ENCODE measurements at places on chromosomes 4 and X. TPM values are rescaled to one million over a fixed set of nuclear protein-coding genes. Genes with fewer than 3 reads are reported as not detected.

PABPC5 gene
- 9.3 TPM for polyA plus RNA-seq

DNA sequence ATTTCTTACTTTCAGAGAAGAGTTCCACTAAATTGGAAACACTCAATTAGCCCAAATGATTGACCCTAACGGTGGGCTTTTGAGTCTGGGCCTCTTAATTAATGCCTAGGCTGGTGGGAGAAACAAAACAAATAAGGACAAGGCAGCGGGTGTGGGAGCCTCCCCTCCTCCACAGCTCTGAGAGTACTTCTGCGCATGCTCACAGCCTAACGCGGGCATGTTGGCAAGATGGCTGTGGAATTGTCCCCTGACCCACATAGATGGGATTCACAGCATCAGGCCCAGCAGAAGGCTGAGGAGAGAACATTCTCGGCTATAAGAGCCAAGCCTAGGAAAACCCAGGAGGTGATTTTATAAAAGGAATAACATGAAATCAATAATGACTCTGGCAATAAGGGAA lies 230.1 kb downstream of the HS6ST2 start:
- DNase-seq = no peak

DNA sequence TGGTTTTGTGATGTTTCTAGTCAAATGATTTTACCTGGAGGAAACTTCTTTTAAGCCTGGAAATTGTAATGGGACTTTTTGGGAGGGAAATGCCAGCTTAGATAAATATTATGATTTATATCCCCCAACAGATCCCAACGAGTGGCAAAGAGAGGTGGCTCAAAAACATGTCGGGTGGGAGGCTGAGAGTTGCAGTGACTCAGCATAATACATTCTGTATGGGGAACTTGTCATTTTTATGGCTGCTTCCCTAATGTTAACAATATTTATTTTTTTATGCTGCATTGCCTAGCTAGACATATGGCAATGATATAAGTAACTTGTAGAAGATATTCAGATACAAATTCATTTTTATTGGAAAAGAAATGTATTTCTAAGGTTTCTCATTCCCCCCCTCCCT lies 219.0 kb downstream of the ARHGAP10 start:
- no peak for DNase-seq

- DNase-seq = no peak
Observed at GRCh38 chr4:16006771-16007446, 43.9 kb upstream of the FGFBP2 start.

USO1 gene
- polyA plus RNA-seq = 93.8 TPM

DNA sequence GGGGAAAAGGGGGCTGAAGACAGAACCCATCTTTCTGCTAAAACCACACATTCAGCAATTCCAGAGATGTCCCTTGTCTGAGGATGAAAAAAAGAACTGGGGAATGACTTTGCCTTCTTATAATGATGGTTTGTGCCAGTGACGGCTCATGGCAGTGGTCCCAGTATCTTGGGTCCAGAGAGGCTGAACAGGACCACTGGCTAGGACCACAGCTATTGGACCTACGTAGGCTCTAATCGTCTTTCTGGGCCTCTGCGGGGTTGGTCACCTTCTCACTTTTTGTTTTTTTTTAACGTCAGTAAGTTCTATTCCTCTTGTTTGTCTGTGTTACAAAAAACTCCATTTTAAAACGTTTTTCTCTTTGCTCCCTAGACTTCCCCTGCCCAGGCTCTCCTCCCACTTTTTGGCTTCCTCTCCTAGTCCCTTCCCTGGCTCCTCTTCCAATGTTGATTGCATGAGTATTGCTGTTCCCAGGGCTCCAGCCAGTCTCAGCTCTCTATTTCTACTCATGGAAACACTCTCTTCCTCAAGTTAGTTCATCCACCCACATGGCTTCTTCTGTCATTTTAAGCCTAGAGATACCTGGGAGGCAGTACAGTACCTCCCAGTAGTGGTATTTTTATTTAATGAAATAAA lies 52.6 kb upstream of the STX18 start:
- DNase-seq = no peak

DNA sequence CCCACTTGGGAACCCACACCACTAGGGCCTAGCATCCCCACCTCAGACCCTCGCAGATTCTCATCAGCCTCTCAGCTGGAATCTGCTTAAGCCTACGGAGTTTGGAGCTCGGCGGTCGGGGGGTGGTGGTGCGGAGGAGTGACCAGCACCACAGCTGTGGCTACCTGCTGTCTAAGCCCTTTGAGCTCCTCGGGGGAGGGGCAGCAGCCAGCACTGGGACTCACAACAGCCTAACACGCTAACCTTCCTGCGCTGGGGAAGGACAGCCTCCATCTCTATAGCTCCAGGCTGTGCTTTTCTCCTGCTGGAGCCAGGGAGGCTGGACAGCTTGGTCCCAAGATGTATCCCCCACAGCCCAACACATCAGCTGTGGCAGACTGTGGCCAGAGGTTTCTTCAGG lies 281.5 kb downstream of the USP46 start:
- no peak for DNase-seq

DNA sequence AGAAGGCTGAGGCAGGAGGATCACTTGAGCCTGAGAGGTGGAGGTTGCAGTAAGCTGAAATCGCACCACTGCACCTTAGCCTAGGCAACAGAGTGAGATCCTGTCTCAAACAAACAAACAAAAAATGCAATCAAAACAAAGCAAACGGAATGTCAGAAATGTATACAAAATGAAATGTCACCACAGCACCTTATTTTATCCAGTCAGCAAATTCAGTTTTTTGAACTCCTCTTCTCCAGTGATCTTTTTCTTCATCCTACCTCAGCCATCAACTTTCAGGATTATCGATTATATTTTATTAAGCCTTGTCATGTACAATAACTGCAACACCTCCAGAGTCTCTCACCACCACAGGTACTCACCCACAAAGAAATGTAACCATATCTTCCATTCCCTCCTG lies 31.1 kb upstream of the HPGDS start:
- DNase-seq = no peak

- no peak for DNase-seq
Observed at GRCh38 chr4:38865445-38865844, 2.2 kb upstream of the FAM114A1 start.

DNA sequence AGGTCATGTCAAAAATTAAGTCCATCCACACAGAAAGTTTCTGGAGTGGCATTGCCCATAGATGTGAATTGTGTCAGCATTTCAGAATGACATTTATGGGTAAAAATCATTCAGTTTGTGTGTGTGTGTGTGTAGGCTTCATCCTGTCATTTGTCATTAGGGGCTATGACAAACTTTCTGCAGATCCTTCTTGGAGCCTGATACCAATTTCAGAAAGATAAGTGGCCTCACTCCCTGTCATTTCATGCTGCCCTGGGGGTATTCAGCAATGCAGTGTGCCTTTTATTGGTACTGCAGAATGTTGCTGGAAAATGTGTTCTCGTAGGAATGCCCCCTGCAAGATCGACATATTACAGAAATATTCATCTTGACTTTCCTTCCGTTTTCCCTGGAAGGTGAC lies 659.7 kb downstream of the NLGN4X start:
- no peak for DNase-seq

DNA sequence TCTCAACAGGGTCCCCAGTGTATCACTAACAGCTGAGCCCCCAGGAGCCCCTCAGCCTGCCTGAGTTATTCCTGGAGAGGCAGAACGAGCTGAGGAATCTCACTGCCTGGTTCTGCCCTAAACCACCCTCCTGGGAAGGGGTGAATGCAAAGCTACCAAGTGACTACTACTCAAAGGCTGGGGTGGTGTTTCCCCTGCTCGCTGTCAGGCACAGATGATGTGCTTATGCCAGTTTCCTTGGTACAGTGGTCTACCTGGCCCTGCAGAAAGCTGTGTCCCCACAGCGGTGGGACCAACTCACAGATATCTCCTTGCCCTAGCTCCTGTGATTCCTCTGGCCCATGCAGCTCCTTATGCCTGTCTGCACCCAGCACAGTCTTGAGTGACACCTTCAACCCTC lies 35.4 kb upstream of the ASMTL start:
- DNase-seq = no peak

PPP2R2C gene
- polyA plus RNA-seq = 1.6 TPM

PAK3 gene
- polyA plus RNA-seq = 6.4 TPM

- no peak for DNase-seq
Observed at GRCh38 chr4:169948271-169948670, 77.9 kb downstream of the MFAP3L start.

- no peak for DNase-seq
Observed at GRCh38 chr4:6198278-6198677, 2.1 kb downstream of the JAKMIP1 start.

HGFAC gene
- 1.5 TPM for polyA plus RNA-seq

DNA sequence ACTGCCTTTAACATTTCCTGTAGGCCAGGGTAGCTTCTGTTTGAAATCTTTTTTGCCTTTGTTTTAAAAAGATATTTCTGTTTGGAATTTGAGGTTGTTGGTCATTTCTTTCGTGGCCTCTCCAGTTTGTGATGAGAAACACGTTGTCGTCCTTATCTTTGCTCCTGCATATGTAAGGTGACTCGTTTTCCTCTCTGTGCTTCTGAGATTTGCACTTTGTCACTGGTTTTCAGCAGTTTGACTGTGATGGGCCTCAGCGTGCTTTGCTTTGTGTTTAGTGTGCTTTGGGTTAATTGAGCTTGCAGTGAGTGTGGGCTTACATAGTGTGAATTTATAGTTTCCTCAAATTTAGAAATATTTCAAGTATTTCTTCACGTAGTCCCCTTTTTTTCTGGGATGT lies 81.5 kb downstream of the FAM193A start:
- DNase-seq = no peak

- DNase-seq = peak; percentile 24
Observed at GRCh38 chr4:11223311-11223710, 205.4 kb downstream of the HS3ST1 start.

GRCh38 chr4:83785891-83786290 lies 250.0 kb downstream of the GPAT3 start:
- DNase-seq = no peak

- no peak for DNase-seq
Observed at GRCh38 chrX:52031371-52031770, 37.6 kb downstream of the MAGED4B start.

DNA sequence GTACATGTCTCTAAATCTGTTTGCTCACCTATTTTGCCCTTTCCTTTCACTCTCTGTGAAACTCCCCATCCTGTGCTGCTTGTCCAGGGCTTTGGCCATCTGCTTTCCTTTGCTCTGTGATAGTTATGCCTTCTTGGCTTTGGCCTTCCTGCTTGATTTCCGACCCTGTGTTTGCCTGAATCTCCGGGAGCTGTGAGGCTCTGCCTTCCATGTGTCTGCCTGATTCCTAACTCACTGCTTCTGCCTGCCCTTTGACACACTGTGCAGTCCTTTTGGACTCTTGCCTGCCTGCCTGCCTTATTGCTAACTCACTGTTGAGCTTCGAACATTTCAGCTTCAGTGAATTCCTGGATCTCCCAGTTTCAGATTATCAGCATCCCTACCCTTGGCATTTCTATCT lies 143.1 kb downstream of the C4orf33 start:
- DNase-seq = no peak

MAGEA10 gene
- polyA plus RNA-seq = not detected

DNA sequence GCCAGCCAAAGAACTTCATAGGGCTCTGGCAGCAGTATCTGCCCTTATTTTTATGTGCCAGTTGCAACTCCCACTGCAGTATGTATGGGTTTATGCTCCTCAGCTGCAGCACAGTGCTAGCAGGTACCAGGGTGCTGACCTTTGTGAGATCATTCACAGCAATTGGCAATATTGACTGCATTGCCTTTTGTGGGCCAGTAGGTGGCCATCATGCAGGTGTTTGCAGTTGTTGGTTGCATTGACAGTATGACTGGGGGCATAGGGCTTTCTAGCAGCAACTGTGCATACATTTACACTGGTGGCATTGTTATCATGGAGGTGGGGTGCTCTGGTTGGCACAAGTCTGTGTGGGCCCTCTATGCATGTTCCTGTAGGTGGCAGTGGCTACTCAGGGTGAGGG lies 42.5 kb downstream of the FAAH2 start:
- DNase-seq = no peak

- DNase-seq = no peak
Observed at GRCh38 chr4:18056030-18056429, 34.5 kb upstream of the LCORL start.

- DNase-seq = peak; percentile 24
Observed at GRCh38 chr4:44927399-44928380, 201.3 kb upstream of the GNPDA2 start.

DNA sequence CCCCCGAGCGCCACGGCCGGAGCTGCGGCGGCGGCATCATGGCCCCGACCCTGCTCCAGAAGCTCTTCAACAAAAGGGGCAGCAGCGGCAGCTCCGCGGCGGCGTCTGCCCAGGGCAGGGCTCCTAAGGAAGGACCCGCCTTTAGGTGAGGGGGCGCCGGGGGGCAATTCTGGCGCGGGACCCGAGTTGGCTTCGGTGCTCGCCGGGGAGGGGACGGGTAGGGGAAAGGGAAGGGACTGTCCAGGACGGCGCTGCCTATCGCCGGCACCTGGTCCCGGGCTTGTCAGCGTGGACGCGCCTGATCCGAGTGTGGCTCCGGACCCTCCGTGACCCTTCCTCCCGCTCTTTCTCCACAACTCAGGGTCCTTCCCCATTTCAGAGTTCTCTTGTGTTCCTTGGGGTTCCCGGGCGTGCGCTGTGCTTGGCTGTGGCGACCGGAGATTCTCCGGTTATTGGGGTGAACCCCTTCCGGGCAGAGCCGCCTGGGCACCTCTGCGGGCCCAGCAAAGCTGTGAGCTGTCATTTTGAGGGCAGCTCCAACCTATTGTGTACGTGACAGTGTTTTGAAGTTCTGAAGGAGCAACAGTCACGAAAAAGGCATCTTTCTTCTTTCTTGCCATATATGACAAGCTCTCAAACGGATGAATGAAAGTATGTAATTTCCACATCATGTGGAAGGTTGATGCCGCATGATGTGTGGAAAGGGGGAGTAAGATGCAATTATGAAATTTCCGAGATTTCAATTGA lies 522 bp downstream of the FNIP2 start:
- no peak for DNase-seq

NLRP2B gene
- not detected for polyA plus RNA-seq

GRCh38 chr4:6123116-6123515 lies 77.2 kb downstream of the JAKMIP1 start:
- no peak for DNase-seq

ASB12 gene
- 0.66 TPM for polyA plus RNA-seq

DNA sequence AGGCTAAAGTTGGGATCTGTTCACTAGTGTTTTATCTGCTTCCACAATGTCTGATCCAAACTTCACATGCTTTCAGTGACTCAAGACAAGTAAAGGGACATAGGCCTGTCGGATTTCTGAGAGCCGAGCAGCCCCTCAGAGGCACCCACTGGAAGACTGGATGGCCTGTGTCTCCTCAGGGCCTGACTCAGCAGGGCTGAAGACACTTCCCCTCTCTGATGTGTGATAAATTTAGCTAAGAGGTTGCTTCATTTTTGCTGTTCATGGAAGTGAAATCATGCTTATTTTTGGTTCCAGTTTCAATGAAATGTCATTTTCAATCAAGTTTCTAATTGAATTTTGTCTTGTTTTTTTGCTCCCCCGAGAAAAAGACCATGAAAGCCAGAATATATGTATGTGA lies 93.7 kb downstream of the MXRA5 start:
- no peak for DNase-seq

Measured in left renal pelvis (tissue), 4 donors.